ENCODE measurements at places on chromosomes 3 and 15.

DNA sequence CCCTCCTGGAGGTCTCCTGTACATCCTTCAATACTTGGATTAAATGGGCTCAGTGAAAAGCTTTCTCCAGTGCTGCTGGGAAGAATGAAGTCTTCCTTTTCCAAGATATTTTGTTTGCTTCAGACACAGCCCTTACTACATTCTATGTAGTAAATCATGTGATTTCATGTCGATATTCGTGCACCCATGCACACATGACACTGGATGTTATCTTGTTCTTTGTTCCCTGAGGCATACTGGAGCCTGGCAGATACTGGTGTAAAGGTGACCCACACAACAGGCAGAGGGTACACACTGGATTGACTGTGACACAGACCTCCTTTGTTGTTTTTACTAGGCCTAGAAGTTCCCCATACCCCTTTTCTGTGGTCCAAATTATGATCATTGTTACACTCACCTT, 40.3 kb upstream of the ATP2C1 start:
- DNase-seq = no peak

- DNase-seq = peak; percentile 52
Measured at GRCh38 chr3:17151598-17152373, 267.0 kb downstream of the PLCL2 start.

DNA sequence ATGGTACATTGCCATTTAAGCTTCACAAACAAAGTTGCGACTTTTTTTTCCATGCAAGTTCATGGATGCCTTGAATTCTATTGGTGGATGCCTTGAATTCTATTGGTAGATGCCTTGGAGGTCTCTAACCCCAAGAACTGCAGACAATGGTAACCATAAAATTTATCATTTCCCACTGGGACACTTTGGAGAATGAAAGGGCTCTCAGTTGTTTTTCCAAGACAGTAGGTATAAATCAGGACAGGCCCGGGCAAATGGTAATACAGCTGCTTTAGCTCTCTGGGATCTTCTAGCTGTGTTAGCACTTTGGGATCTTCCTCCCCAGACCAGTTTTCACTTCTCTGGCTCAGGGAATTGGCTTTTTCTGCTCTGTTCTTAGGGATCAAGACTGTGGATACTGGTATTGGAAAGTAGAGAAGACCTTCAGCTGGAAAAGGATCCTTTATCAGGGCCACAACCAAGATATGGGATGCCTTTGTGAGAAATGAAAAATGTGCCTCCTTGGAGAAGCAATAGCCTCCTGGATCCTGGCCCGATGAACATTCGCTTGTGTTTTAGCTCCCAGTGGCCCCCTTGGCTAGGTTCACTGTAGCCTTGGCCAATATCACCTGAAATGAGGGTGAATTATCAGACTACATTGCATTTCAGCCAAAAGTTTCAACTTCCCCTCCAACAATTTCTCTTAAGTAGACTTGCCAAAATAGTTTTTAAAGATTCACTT, 8.3 kb downstream of the LRRC3B start:
- DNase-seq = no peak

DNA sequence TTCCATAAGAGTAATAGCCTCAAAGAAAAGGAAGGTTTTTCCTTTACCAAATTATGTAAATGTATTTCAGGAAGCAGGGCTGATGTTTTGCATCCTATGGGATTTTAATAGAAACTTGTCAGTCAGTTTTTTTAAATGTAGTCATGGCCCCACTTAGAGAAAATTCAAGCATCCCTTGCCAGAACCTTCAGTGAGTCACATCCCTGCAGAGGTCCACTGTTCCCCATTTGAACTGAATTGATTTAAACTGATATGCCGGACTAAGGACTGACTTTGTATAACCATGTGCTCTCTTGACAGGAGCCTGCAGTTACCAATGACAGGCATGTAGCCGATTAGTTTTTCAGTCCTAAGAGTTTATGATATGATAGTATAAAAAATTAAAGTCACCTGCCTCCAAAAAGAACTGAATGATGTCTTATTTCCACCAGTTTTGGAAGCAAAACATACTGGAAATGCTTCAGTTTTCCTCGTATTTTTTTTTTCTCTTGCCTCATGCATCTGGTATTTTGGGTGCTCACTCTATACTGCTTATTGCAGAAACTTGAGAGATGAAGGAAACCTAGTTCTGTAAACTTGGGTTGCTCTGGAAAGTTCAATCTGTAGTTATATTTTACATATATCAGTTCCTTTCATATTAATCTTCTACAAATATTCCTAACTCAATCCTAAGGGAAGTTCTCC, 30.7 kb downstream of the LRTM1 start:
- DNase-seq = no peak

DNA sequence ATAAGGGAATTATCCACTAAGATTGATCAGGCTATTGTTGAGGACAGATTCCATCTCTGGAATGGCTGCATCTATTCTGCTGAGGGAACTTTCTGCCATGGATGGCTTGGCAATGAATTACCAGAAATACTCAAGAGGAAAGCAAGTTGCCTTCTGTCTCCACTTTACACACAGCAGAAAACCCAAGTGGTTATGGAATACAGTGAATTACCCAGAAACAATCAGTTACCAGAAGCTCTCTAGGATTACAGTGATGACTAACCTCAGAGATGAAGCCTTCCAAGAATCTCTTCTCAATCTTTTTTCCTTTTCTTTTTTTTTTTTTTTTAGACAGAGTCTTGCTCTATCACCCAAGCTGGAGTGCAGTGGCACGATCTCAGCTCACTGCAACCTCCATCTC, 183.3 kb downstream of the WDR76 start:
- DNase-seq = no peak

DNA sequence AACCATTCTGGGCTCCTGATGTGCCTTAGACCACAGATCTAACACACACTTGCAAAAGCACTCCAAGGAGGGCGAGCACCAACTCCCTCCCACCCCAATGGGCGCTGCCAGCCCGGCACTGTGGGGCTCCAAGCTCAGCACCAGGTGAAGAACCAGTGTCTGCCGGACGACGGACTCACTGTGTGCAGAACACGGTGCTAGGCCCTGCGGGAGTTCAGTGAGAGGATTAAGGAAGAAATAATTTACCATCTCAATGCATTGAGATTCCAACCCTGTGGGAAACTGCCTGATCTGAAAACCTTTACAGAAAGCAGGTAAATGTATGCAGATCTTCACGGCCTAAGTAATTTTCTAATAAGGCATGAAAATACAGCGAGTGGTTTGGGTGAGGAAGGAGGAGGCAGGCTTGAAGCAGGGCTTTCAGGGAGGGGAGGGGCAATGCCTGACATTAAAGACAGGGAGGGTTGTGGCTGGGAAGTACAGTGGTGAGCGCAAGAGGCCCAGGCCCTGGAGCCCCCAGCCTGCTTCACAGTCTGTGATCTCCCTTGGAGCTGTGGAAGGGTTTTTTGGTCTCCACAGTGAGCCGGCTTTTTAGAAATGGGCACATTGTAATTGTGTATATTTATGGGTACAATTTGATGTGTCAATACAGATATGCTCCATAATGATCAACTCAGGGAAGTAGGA, 35.6 kb upstream of the CHRNB4 start:
- DNase-seq = no peak

- no peak for DNase-seq
Measured at GRCh38 chr3:161104561-161105551, at the start of gene B3GALNT1. B3GALNT1 (minus strand) TSS chr3:161105349; CDS start chr3:161086754, 18,595 bp downstream.

DNA sequence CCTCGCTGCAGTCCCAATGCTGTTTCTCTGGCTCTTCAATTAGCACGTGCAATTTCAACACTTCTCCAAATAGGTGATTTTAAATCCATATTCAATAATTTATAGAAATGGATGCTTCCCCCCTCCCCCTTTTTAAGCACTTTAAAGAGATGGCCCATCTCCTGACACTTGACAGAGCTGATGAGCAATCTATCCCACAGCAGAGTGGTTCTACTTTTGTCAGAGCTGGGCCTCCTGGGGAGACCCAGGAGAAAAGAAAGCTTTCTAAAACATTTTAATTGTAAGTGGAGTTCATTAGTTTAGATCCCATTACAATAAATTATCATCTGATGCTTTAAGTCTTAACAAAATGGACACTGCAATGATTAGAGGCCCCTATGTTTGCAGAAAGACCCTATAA, 127.7 kb downstream of the SHQ1 start:
- DNase-seq = no peak

DNA sequence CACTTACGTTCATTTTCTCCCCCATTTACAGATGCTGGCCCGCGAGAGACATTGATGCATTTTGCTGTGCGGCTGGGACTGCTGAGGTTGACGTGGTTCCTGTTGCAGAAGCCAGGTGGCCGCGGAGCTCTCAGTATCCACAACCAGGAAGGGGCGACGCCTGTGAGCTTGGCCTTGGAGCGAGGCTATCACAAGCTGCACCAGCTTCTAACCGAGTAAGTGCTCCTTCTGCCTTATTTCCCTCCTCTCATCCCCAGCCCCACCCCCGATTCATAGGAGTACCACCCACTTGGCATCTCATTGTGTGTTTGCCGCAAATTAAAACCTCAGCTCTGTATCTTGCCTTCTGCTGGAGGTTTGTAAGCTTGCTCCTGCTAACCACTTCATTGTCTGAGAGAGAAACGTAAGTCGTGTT, 163.3 kb downstream of the AKAP13 start:
- peak; percentile 7 for DNase-seq

GRCh38 chr15:32120577-32121383, 90.5 kb downstream of the CHRNA7 start:
- DNase-seq = no peak

- DNase-seq = no peak
Measured at GRCh38 chr15:70345251-70346019, 247.7 kb upstream of the TLE3 start.

GRCh38 chr3:33035596-33035995, 61.4 kb downstream of the GLB1 start:
- DNase-seq = no peak

- no peak for DNase-seq
Measured at GRCh38 chr3:121962443-121962842, 59.6 kb downstream of the ILDR1 start.

DNA sequence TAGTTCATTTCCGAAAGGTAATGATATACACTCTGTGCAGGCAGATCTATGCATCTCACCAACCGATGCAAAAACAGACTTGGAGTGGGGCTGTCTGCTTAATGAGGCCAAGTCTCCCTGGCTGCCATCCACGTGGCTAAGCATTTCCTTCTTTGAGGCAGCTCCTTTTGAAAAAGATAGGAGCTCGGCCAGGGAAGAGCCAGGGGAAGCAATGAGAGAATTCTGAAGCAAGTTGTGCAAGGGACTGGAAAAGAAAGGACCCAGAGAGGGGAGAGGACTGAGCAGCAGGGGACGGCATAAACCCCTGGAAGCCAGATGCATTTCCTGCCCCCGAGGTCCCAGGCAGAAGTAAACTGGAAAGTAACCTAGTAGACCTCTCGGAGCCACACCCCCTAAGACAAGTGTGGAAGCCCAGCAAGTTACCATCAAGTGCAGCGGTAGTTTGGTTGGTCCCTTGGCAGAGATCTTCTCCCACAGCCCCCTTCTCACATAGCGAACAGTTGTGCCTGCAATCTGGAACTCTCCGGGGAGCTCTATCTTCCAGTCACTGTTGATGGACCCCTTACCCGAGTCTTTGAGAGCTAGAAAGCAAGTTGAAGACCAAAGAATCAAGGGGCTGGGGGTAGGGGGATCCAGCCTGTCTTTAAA, 288.2 kb downstream of the ADAMTS17 start:
- no peak for DNase-seq

- no peak for DNase-seq
Measured at GRCh38 chr15:90638201-90638691, 78.9 kb upstream of the BLM start.

- DNase-seq = no peak
Measured at GRCh38 chr3:143307613-143308183, 188.1 kb downstream of the CHST2 start.

- no peak for DNase-seq
Measured at GRCh38 chr3:190811775-190812480, 50.6 kb downstream of the GMNC start.

- no peak for DNase-seq
Measured at GRCh38 chr3:141274411-141275031, 42.9 kb downstream of the PXYLP1 start.

DNA sequence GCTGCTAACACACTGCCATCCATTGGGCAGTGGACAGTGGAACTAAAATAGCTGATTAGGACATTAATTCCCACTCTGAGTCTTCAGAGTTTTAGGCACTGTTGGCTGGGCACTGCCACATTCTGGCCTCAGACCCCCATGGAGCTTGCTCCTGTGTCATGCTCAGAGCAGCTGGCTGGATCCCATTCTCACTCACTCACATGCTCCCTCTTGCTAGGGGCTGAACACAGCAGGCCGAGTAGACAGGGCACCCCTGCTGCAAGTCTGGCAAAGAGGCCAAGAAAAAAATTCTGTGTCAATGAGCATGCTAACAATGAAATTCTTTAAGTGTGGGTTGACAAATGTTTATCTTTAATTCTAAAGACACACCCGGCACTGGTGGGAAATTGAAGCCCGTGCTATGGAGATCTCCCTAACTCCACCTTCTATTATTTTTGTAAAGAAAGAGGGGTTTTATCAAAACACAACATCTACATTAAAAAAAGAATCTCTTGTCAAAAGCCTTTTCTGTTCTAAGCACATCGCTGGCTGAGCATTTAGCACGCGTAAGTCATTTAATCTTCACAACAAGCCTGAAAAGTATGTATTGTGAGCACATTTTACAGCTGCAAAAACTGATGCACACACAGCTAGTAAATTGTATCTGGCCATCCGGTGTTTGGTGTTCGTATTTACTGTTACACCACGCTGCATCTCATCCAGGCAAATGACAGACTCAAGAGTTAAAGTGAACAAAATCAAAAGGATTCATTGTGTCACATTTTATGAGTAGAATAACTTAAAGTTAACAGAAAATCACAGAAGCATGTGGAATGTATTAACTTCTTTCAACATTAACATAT, 362.1 kb downstream of the PLOD2 start:
- DNase-seq = no peak

DNA sequence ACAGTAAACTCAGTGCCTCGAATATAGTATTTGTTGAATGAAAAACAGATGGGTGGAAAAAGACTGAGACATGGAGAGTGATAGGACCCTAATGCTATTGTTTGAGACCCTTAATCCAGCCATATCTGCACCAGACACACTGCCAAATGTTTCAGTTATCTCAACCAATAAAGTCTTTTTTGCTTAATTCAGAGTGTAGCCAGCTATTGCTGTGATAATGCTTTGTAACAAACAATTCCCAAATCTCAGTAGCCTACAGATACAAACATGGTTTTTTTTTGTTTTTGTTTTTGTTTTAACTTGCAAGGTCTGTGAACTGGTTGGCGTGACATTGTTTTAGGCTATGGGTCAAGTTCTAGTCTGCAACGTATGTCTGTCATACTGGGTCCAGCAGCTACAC, 17.0 kb upstream of the BCL2A1 start:
- no peak for DNase-seq

- no peak for DNase-seq
Measured at GRCh38 chr15:40249477-40250303, 10.8 kb downstream of the PAK6 start.

GRCh38 chr3:81242871-81243270, 518.6 kb downstream of the GBE1 start:
- no peak for DNase-seq
